ENCODE measurements at places on chromosomes 6 and 20. TPM values are rescaled to one million over a fixed set of nuclear protein-coding genes. Genes with fewer than 3 reads are reported as not detected.

Gene VTA1
- 57.3 TPM for total RNA-seq

Gene EEF1A2
- total RNA-seq = 0.13 TPM

Gene TBPL1
- total RNA-seq = 50.9 TPM

Gene SLC13A3
- not detected for total RNA-seq

Gene NKAIN2
- not detected for total RNA-seq

Gene PHF1
- total RNA-seq = 25.5 TPM

Gene SOX18
- not detected for total RNA-seq

Gene BFSP1
- 0.34 TPM for total RNA-seq

Gene MYMX
- total RNA-seq = not detected

Gene LPIN3
- 0.65 TPM for total RNA-seq

Gene SLC22A3
- not detected for total RNA-seq

Gene OR2H2
- total RNA-seq = not detected

Gene MMP24
- total RNA-seq = not detected

Gene MLN
- not detected for total RNA-seq

Gene FGD2
- total RNA-seq = 1.2 TPM

Gene CLVS2
- not detected for total RNA-seq

Gene C6orf141
- total RNA-seq = not detected

Gene MEI4
- total RNA-seq = not detected

Gene IL17A
- 0.78 TPM for total RNA-seq

Gene DEFB124
- total RNA-seq = not detected

Gene FNDC11
- total RNA-seq = 0.19 TPM

Gene UBE2C
- 137 TPM for total RNA-seq

Gene RAET1L
- not detected for total RNA-seq

Gene BCAS1
- total RNA-seq = not detected

Gene HMGN4
- 81.5 TPM for total RNA-seq

Gene TNFRSF6B
- total RNA-seq = not detected

Gene TM9SF4
- 49.8 TPM for total RNA-seq

Gene C6orf118
- not detected for total RNA-seq

Gene LY6G5B
- 18.1 TPM for total RNA-seq

Gene ULBP2
- 0.65 TPM for total RNA-seq

Gene RBPJL
- total RNA-seq = not detected

Gene CRISP3
- total RNA-seq = not detected

Gene HLA-C
- total RNA-seq = 650 TPM

Gene KCNQ5
- 12.3 TPM for total RNA-seq

Gene KCNK5
- total RNA-seq = 29.8 TPM

Gene CEBPB
- total RNA-seq = 32.6 TPM

Gene PNPLA1
- total RNA-seq = not detected

Gene MOCS3
- total RNA-seq = 7.2 TPM

Gene EBF4
- 0.61 TPM for total RNA-seq

Gene CGA
- not detected for total RNA-seq

Gene RFX6
- not detected for total RNA-seq
